SK-N-DZ (cell line): ENCODE measurements at places on chromosomes 2 and 18.

DNA sequence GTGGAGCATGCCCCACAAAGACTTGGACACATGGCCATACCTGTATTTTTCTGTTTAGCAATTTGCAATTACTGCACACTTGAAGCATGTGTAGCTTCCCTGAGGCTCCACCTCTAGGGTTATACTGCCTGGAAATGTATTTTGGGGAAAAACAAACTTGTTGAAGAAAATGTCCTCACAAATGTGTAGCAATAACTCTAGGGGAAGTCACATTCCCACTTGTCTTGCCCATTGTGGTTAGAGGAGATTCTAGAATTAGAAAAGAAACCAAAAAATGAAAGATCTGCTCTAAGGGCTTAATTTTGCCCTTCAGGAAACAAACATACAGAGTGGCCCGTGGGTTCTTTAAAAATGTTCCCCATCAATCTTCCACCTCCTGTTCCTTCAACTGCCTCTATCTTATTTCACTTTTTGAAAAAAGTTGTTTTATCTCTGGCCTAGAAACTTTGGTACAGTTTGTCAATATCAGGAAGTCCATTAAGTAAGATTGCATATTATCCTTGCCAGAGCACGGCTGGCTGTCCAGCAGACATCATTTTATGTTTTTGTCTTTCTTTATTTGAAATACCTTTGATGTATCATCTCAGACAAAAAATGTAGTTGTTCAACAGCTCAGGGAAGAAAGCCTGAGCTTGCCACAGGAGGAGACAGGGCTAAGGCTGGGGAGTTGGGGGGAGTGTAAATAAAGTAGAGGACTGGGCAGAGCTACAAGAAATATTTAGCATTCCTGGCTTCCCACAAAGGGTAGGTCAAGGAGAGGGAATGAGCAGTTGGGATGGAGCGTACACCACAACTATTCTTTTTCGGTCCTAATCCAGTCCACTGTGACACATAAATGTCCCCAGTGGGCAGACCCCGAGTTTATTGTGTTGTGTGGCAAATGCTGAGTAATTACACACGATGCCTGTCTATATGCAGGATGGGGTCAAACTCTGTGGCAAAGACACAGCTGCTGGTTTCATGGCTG lies 96.8 kb upstream of the CDC42EP3 start:
- no peak for DNase-seq

DNA sequence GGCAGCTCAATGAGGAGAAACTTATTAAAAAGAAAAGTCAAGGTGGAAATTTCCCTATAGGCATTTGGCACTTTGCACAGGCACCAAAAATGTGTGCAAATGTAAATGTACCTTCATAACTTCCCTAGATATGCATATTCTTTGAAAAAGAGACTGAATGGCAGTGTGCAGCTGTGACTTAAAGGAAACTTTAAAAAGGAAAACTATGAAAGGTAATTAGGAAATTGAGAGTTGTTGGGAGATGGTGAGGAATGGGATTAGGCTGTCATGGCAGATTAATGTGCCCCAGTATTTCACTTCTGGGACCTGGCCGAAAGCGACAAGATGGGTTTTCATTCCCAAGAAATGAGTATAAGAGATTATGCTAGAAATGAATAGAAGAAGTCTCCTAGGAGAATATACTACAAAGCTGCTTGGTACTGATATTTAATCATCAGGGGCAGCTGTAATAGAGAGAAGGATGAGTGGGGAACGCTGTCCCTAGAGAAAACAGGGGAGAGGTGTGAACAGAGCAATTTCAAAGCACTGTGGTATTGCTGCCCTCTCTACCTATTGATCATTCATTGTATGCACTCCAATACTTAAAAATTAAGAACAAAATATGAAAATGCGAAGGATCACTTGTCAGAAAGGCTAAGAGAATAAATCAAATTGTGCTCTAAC lies 313.1 kb downstream of the AGPS start:
- DNase-seq: no peak

DNA sequence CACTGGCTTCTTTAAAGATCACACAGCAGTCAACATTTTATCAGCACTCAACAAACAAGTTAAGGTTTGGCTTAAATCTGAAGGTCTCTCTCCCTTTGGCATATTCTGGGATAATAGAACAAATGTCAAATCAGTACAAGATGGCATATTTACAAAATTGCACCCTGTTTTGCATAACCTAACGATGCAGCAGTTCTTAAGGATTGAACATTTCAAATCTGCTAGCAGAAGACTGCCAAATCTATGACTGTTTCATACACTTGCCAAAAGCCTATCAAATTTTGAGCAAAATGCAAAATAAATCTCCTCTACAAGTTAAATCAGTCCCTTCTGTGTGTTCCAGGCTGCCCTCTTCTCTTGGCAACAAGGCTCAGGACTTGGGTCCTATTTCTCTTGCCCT lies 73.6 kb downstream of the DPP4 start:
- DNase-seq: no peak

DNA sequence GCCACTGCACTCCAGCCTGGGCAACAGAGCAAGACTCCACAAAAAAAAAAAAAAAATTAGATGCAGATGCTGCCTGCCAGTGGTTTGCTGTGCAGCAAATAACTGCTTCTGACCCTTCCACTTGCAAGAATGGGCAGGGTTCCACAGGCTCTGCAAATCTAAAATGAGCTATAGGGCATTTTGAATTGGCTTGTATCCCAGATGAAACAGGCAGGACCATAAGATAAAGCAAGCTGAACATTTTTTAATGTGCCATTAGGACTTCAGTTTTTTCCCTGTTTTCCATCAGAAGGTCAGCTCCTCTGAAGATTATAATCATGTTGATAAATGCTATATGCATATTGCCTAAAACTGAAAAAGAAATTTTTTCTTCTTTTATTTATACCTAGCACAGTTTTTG lies 15.7 kb upstream of the FZD7 start:
- no peak for DNase-seq

GRCh38 chr2:208531361-208531760 lies 124.8 kb downstream of the PTH2R start:
- no peak for DNase-seq

- no peak for DNase-seq
These were observed 375.1 kb downstream of the SUCLG1 start for GRCh38 chr2:84083984-84084383.

DNA sequence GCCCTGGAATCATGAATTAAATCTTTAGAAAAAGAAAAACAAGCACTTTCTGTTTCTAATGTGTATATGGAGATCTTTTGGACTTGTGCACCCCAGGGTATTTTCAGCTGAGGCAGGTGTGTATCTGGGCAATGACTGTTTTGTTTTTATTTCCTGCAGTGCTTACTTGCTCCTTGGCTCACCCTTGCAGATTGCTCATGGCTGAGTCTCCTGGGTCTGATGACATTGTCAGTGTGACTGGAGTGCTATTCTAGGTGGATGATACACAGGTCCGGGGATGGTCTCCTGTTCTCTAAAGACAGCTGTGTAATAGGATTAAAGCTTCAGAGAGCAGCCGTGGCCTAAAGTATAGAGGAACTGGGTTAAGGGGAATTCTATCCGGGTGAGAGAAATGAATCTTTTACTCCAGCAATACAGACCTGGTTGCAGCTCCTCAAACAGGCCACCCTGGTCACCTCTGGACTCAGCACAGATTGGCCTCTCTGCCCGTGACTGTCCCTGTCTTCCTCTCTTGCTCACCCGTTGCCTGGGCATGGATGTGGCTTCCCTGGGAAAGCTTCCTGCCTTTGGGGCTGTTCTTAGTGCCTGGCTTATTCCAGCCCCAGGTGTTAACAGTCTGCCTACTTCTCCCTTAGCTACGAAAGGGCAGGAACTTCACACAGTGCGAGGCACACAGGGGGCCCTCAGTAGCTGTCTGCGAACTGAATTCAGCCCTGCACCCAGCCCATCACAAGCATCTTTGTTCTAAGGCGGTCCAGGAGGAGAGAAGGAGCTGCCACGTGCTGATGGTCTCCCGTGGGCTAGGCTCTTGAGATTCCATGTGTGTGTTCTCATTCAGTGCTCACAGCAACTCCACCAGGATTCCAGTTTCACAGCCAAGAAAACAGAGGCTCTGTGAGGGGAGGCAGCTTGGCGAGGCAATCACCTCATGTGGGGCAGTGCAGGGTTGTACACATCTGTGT lies 84.3 kb downstream of the ACOXL start:
- DNase-seq: no peak

- no peak for DNase-seq
These were observed 68.7 kb downstream of the CABLES1 start for GRCh38 chr18:23203891-23204432.

DNA sequence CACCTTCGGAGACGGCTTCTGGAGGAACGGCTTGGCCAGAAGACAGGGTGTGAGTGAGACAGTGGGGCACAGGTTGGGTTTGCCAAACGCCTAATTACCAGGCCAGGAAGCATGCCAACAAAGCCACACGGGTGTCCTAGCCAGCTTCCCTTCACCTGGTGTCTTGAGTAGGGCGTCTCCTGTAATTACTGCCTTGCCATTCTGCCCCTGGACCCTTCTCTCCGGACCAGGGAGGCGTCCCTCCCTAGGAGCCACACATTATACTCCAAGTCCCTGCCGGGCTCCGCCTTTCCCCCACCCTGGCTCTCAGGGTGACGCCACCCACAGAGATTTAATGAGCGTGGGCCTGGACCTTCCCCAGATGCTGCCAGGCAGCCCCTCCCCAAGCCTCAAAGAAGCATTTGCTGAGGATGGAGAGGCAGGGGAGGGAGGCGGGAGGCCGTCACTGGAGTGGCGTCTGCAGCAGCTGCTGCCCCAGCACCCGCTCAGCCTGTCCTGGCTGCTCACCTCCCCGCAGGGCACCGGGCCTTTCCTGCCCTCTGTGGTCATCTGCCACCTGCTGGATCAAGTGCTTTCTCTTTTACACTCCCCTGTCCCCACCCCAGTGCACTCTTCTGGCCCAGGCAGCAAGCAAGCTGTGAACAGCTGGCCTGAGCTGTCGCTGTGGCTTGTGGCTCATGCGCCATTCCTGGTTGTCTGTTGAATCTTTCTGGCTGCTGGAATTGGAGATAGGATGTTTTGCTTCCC lies 20.7 kb downstream of the FOSL2 start:
- DNase-seq: peak; percentile 21

DNA sequence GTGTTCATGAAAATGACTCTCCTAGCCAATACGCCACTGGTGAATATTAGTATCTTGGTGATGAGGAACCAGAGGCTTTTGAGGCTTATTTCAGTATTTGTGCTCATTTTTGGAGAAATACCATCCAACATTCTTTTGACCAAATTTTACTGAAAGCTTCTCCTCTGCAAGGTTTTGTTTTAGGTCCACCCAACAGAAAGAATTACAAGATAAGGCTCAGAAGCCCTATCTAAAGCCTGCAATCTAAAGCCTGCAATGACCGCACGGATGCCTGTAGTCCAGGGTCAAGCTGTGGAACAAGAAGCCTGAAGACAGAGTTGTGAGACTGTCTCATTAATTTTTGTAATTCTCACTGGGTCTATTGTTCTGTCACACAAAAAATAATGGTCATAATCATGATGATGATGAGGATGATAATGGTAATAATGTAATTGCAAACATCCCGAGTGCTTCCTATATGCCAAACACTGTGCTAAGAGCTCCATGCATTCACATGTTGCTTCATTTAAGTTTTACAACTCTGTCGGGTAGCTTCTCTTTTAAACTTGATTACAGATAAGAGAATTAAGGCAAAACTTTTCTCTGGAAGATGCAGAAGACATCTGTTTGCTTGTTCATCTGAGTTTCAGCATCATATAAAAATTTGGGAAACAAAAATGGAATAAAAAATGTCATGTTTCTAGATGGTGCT lies 33.2 kb upstream of the NCOA1 start:
- DNase-seq: no peak

DNA sequence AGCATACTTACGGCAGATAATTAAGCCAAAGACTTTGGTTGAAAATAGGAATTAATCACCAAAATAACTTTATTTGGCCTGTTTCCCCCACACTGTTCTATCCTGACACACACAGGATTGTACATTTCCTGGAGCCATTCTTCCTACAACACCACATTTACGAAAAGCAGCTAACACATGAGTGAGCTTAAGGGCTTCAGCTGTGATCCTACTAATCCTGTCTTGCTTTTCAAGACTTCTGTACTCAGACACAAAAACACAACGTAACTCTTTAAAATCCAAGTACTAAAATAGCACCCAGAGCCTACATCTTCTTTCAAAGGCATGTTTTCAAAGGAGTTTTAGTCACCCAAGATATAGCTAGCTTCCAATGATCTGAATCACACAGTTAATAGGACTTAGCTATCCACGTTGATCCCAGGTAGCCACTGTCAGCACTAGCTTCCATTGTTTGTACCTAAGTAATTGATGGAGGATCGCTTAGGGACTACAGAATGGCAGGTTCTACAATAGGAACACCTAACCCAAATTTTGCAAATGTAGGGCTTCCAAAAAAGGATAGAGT lies 42.8 kb upstream of the TTC39C start:
- DNase-seq: no peak

DNA sequence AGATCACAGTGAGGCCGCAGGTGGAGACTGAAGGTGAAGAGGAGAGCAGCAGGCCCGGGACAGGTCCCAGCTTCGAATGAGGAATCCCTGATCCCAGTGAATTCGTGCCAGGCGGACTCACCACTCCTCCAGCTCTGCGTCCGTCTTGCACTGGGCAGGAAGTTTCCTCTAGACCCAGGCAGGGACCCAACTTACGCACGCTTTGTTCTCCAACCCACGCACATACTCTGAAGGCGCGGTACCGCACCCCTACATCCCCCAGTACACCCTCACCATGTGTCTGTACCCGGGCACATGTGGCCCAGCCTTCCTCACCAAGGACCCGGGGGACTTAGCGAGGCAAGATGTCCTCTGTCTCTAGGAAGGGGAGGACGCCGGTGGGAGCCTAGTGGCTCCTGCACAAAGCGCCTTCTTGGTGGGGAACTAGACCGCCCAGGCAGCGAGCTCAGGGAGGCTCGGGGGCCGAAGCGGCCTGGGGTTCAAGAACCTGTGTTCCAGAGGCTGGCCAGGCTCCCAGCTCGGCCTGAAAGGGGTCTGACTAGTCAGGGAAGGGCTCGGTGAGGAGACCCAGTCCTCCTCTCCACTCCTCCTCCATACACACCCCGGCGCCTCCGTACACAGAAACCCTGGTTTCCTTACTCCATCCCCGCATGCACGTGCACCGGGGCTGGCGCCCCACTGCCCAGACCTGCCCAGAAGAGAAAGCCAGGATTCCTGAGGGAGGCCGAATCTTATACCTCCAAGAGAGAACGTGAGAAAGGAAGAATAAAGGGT lies 38.3 kb upstream of the ATP6V1B1 start:
- DNase-seq: no peak

DNA sequence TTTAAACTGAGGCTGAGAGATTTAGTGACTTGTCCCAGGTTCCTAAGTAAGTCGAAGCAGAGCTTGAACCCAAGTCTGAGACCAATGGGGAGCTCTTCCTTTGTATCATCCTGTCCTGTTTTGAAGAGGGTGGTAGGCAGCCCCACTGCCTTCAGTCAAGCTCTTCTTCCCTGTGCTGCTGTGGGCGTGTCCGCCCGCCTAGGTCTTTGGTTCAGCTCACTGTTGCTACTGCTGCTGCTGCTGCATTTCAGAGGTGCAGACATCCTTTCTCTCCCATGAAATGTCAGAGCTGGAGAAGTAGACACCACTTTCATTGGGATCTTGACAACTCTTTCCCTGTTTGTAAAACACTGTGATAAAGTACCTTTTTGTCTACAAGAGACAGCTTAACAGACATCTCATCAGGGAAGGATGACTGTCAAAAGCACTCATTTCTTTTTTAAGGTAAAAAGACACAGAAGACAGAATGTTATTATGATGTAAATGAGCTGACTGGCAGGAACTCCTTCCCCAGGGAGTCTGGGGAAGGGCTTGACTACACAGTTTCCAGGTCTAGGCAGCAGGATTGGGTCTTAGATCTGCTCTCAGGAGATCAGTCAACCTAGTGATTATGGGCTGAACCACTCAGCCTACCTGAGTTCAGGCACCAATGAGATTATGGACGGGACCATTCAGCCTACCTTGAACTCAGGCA lies 91.7 kb upstream of the TRIB2 start:
- peak; percentile 83 for DNase-seq

GRCh38 chr2:122368576-122369243 lies 613.3 kb downstream of the TSN start:
- no peak for DNase-seq
